NCI-H1105 (cell line): ENCODE measurements at places on chromosomes 5 and 9.

DNA sequence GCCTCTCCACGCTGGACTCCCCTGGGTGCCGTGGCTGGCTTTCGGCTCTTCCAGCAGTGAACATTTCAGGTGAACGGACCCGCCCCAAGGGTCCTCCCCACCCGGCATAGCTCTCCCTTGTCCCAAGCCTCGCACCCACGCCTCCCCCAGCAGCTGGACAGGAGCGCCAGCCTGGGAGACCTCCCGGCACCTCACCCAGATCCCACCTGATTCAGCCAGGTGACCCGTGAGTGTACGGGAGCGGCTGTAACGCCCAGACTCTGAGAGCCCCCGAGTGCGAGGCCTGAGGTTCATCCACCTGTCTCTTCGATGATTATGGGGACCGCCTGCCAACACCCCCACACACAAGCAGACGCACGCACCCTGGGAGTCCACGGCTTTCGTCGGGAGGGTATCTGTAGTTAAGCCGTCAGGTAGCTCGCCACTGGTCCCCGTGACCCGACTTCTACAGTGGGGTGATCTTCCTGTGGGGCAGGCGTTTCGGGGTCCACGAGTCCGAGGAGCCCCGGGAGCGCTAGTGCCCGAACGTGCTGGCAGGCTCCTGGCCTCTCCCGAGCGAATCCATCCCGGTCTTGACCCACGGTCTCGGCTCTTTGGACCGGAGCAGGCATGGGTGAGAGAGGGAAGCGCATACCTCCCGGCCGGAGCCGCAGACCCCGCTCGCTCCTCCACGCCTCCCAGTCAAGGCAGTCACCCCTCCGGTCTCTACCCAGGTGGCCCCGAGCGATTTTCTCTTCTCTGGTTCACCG is 14.9 kb downstream of the TRIM7 start:
- no peak for DNase-seq

DNA sequence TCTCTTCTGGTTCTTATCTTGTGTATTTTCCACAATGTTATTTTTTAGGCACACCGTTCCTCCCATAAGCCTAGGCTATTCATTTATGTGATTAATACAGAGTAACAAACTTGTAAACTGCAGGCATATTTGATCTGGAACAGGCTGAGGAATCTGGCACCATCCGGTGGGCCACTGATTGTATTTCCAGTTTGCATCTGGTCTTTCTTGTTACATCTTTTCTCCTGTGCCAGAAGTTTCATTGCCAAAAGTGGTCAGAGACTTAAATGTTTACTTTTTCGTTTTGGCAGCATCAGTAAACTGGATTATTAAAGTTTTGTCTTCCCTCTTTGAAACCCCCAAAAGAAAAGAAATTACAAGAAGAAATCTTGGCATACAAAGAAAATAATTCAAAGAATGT is 17.9 kb upstream of the ZCCHC7 start:
- no peak for DNase-seq

- DNase-seq, result no peak
These were observed 16.3 kb upstream of the OLFM1 start for GRCh38 chr9:135070964-135071735.

GRCh38 chr5:176809544-176810080 is 747 bp upstream of the UNC5A start:
- DNase-seq, result no peak

DNA sequence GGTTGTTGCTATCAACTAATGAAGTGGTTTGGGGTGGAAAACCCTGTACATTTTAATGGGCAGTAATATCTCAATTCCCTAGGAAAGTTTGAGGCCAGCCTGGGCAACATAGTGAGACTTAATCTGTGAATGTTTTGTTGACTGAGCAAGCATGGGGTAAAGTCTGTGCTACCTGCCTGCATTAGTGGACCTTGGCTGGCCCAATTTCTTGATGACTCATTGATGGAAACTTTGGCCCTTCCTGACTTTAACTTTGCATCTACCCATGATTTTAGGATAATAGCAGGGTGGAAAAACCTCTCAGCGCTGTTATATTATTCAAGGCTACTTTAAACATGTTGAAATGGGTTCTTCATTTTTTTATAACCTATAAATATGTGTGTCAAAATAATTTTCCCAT is 389.4 kb upstream of the RORB start:
- no peak for DNase-seq

- DNase-seq, result peak; percentile 78
These were observed 13.7 kb downstream of the OR1J1 start for GRCh38 chr9:122463828-122464632.

DNA sequence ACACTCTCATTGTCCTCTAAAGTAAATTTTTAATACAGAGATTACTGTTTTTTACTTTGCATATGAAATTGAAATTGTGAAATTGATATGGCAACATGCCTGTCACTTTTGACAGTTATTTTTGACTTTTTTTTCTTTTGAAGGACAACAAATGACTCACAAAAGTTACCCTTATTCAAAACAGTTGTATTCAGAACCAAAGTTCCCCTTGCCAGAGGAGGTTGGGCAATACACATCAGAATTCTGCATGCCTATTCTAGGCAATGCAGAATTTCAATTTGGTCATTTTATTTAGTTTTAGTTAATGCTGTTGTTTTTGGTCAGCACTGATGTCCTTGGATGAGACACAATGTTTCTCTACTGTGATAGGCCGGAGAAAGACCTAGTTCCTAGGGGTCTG is 299.1 kb upstream of the PRR16 start:
- DNase-seq, result no peak

DNA sequence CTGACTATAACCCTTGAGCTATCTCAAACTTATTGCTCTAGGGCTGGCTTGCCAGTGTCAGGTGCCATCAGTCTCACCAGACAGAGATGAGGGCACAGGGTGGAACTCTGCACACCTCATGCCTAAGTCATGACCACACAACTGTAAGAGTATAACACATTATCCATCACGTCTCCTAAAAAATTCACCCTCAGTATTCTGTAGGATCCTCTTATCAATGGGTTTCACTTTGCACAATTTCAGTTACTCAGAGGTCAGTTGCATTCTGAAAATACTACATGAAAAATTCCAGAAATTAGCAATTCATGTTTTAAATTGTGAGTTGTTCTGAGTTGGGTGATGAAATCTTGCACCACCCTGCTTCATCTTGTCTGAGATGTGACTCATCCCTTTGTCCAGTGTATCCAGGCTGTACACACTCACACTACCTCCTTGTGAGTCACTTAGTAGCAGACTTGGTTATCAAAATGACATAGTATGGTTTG is 690.9 kb upstream of the CDH18 start:
- no peak for DNase-seq

DNA sequence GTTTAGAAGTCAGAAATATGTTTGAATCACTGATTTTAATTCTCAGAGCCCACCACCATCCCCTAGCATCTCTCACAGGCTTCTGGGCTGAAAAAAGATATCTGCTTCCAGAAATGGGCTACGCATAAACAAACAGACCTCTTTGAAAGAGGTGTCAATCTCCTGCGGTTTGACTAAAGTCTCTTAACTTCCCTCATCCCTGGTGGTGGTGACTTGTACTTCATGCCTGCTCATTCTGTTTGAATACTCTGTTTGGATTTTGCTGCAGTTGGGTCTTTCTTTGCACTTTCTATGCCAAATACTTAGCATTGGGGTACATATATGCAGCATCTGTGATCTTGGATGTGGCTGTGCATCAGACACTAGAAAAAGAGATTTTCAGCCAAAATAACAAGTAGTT is 157.2 kb upstream of the ATP10B start:
- no peak for DNase-seq

DNA sequence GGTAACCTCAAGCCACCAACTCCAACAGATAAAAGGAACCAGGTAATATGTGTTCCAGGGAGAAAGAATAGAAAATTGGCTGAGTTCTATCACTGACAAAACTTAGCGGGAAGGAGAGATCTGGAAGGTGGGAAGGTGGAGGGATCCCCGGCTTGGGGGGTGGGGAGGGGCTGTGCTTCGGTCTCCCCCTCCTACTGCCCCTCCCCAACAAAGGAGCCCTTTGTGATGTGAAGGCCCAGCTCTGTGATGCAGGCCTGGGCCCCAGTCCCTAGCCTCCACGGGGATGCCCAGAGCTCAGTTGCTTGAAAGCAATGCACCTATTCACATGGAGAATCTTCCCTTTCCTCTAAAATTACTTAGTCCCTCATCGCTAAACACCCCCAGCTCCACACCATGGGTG is 4.4 kb upstream of the ZNF484 start:
- no peak for DNase-seq

DNA sequence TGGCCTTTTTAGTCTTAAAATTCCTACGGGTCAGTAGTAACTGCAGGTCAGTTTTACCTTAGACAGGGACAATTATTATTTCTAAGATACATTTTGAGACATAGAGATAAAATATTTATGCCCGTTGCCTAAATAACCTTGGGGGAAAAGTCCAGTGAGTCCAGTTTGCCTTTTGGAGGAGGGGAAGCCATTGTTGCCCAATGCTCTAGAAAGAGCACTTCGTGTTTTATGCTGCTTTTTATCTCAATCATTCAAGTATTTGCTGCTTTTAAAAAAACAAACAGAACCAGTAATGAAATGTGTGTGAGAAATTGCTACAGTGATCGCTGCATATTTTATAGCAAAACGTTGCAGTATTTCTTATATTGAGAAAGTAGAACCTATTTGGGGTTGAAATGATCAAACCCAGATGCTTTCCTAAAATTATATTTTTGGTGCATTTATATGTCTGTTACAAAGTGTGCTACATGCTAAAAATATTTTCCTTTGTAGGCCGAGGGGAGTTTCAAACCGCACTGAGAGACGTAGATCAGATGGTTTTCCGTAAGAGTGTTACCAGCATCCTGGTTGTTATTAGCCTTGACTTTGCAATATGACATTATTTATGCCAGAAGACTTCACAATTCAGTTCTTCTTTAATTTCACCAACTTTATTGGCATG is 266.8 kb downstream of the AOPEP start:
- no peak for DNase-seq

DNA sequence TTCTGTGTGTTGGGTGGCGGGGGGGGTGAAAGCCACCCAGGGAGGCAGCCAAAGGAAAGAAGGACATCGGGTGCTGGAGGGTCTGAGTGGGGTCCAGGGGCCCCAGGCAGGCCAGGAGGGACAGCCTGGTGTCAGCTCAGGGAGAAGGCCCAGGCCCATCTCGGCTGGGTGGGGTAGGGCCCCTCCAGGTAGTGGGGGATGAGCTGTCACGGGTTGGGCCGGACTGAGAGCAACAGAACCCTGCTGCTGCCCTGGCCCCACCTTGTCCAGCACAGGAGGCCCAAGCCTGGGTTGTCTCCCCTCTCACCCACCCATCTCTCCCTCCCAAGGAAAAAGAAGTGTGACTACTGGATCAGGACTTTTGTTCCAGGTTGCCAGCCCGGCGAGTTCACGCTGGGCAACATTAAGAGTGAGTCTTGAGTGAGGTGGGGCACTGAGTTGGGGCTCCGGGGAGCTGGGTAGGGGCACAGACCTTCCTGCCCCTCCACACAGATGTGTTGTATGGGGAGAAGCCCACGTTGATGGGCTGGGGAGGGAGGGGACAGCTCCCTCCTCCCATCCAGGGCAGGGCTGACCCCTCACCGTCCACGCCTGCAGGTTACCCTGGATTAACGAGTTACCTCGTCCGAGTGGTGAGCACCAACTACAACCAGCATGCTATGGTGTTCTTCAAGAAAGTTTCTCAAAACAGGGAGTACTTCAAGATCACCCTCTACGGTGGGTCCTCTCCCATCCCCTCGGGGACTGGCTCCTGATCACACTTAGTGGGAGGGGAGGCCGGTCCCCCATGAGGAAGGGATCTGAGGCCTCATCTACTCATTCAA is 2.3 kb downstream of the LCN2 start:
- no peak for DNase-seq

GRCh38 chr9:27569406-27569805 is 3.9 kb downstream of the C9orf72 start:
- DNase-seq, result no peak

DNA sequence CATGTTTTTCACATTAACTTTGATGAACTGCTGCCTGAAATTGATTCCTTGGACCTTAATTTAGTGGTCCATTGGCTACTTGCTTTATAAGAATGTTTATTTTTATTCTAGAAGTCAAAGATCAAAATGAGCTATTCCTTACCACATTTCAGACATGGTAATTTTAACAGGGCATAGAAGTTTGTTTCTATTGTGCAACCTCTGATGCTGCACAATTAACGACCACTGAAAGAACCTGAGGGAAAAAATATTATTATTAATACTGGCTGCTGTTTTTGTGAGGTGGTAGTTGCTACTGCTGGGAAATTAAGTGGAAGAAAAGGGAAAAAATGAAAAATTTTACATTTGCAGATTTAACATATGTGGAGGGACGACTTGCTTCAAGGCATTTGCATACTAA is 37.9 kb upstream of the RAB3C start:
- DNase-seq, result no peak

DNA sequence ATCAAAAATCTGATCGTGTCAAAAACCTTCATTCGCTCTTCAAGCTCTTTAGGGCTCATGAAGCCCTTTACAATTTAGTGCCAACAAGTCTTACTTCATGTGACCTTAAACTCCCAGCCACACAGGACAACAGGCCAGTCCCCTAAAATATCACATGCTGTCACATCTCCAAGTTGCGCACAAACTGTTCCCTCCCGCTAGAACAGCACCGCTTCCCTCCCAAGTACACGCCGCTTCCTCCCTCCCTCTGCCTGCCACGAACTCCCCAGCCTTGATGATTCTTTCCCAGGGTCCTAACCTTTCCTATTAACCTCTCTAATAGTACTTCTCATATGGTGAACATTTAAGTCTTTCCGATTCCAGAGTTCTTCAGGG is 91.2 kb downstream of the TLE1 start:
- no peak for DNase-seq

- DNase-seq, result no peak
These were observed 127.6 kb upstream of the PTCH1 start for GRCh38 chr9:95644377-95644776.

DNA sequence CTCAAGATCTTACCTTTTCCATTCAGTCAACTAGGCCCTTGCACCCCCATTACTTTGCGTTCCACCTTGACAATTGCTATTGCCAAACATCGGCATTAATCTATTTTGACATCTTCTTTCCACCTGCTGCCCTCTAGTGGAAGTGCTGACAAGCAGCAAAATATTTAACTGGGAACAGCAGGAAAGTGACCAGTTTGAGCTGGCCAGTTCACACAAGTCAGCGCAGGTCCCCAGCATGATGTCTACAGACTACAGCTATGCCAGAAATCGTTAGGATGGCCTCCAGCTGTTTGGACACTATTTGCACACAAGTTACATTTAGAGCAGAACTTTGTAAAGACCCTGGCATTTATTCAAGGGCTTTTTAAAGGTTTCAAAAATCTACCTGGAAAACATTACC is 160.1 kb downstream of the GHR start:
- DNase-seq, result peak; percentile 23

DNA sequence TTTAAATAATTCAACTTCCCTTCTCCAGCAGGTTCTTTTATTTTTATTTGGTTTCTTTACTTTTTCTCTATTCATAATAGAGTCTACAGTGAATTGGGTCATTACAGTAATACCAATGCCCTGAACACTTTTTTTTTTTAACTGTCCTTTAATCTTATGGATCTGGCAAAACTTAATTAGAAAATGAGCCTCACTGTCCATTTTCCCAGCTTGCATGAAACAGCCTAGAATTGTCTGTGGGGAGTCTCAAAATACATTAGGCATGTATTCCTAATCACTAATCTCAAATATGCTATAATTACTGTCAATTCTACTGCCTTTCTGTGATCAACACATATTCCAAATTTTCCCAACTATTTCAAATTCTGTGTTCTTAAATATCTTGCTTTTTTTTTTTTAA is 406.8 kb downstream of the ANXA1 start:
- DNase-seq, result no peak
